Regular cardiac myocyte (primary cell): ENCODE measurements at places on chromosomes 6 and 20. TPM values are rescaled to one million over a fixed set of nuclear protein-coding genes. Genes with fewer than 3 reads are reported as not detected.

PRSS16 gene
- 0.19 and 0.28 TPM in 2 replicates for total RNA-seq

TCEA2 gene
- total RNA-seq = 10.0 and 33.0 TPM in 2 replicates

FAM184A gene
- total RNA-seq = 0.19 and 0.85 TPM in 2 replicates

BPIFB4 gene
- total RNA-seq = not detected in 2 replicates

PPP1R3G gene
- 1.7 and 8.7 TPM in 2 replicates for total RNA-seq

SIRPB2 gene
- total RNA-seq = not detected in 2 replicates

LINC00237 gene
- total RNA-seq = not detected in 2 replicates

DEFB113 gene
- total RNA-seq = not detected in 2 replicates

GPR63 gene
- total RNA-seq = 0.28 and 0.38 TPM in 2 replicates

SERINC1 gene
- 236 and 399 TPM in 2 replicates for total RNA-seq

SLC22A16 gene
- under 0.01 TPM in 1 of 2 replicates, not detected in the other for total RNA-seq

SMOC2 gene
- 0.28 TPM in 1 of 2 replicates, not detected in the other for total RNA-seq

SIGLEC1 gene
- total RNA-seq = under 0.01 TPM in 1 of 2 replicates, not detected in the other

ADGRB3 gene
- total RNA-seq = under 0.01 TPM in 1 of 2 replicates, not detected in the other

SLPI gene
- 0.58 TPM in 1 of 2 replicates, not detected in the other for total RNA-seq

GABRR2 gene
- 0.19 and 0.56 TPM in 2 replicates for total RNA-seq

C6orf52 gene
- total RNA-seq = 0.56 TPM in 1 of 2 replicates, not detected in the other

DSP gene
- total RNA-seq = 17.4 and 27.3 TPM in 2 replicates

HSD17B8 gene
- 4.6 and 9.0 TPM in 2 replicates for total RNA-seq

TMEM151B gene
- total RNA-seq = not detected in 2 replicates

CDH22 gene
- not detected in 2 replicates for total RNA-seq

PPP1R16B gene
- 0.58 and 2.0 TPM in 2 replicates for total RNA-seq

BYSL gene
- total RNA-seq = 7.9 and 19.0 TPM in 2 replicates

SCGN gene
- total RNA-seq = not detected in 2 replicates

TXLNB gene
- under 0.01 and 0.28 TPM in 2 replicates for total RNA-seq

IL20RA gene
- under 0.01 and 0.28 TPM in 2 replicates for total RNA-seq

FABP7 gene
- total RNA-seq = not detected in 2 replicates

FBXL4 gene
- total RNA-seq = 14.0 and 22.0 TPM in 2 replicates

WDR27 gene
- total RNA-seq = 13.8 and 17.4 TPM in 2 replicates

GSTA1 gene
- not detected in 2 replicates for total RNA-seq

COL9A1 gene
- total RNA-seq = not detected in 2 replicates

ISM1 gene
- total RNA-seq = not detected in 2 replicates

ADGRF5 gene
- total RNA-seq = 43.1 TPM in 2 replicates

GPX5 gene
- total RNA-seq = not detected in 2 replicates

MACROD2 gene
- total RNA-seq = under 0.01 TPM in 2 replicates

HECA gene
- total RNA-seq = 16.3 and 27.3 TPM in 2 replicates

KCNK5 gene
- not detected in 2 replicates for total RNA-seq

BLOC1S5 gene
- total RNA-seq = 15.1 and 16.3 TPM in 2 replicates

BPIFA1 gene
- total RNA-seq = not detected in 2 replicates

FAM162B gene
- 19.9 and 23.7 TPM in 2 replicates for total RNA-seq

FOXS1 gene
- 6.5 and 9.3 TPM in 2 replicates for total RNA-seq

PPIL6 gene
- total RNA-seq = 1.9 and 6.5 TPM in 2 replicates

FOXQ1 gene
- total RNA-seq = not detected in 2 replicates

NCOA7 gene
- total RNA-seq = 47.5 and 57.8 TPM in 2 replicates

RAET1E gene
- total RNA-seq = 0.19 TPM in 1 of 2 replicates, not detected in the other

ELOVL2 gene
- 0.38 and 2.8 TPM in 2 replicates for total RNA-seq
